ENCODE measurements at places on chromosomes 2 and 18.

GRCh38 chr2:219245899-219246230 lies 586 bp downstream of the STK16 start:
- DNase-seq: no peak

DNA sequence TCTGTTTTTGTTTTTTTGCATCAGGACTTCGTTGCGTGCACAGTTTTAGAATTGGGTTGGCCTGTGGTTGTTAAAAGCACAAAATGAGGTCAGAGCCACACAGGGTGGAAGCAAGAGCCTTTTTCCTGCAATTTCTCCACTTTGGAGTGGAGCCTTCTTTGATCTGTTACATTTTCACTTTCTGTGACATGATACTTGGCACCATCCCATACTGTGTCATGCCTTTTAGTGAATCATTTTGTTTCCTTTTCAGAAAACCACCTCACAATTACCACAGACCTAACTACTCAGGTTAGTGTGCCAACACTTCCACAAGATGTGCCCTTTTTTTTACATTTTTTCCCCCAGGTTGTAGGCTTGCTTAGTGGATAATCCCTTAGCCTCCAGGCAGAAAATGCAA lies 32.5 kb downstream of the MERTK start:
- no peak for DNase-seq

DNA sequence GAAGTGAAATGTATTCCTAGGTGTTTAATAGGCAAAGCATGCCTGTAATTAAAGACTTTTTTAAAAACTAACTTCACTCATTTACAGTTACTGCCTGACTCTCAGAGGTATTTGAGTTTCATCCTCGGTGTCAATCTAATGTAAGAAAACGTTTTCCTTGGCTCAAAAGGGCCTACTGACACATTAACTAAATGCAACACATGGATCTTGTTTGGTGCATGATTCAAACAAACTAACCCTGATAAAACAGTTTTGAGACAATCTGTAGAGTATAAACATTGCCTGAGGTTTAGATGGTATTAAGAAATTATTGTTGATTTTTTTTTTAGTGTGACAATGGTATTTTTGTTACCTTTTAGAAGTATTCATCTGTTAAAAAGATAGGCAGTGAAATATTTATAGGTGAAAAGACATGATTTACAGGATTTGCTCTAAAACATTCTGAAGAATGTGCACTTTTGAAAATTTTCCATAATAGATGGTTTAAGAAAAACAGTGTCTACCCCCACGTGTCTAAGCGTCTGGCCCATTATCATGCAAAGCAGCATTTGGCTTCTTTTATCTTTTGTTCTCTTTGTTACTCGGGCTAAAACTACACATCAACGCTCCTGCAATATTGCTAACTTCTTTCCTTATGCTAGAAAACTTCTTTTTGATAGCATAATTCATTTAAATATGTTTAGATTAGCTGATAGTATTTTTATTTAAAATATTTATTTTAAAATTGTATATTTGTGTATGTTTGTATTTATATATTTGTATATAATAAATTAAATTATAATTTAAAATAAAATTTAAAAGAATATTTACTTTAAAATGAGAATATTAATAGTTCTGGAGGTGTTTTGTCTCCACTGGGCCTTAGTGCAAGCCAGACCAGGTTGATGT lies 160.2 kb upstream of the NDUFV2 start:
- no peak for DNase-seq

DNA sequence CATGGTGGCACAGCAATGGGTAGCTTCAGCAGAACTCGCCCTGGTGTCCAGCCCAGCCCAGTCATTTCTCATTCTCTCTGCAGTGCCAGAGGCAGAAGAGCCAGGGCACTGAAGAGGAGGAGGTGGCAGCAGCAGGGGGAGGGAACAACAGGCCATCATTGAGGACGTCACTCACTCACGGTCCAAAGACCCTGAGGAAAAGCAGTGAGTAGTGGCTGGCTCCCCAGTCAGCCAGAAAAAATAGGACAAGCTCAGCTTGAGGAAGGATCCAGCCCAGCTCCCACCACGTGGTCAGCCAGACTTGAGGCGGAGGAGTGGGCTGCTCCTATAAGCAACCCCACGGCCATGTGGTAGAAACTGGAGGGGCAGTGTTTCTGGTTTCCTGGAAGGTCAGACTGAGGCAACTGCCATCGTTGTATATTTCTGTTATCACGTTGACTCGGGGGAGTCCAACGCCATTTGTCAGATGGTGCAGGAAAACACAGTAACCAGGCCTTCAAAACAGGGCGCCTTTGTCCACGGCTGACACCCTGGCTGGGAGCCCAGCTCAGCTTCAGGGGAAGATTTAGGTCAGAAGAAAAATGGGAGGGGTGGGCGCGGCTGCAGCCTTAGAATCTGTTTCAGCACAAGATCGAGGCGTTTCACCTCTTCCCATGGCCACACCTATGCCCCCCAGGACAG lies 19.0 kb upstream of the TMEM247 start:
- DNase-seq: peak; percentile 81

Data from substantia nigra (tissue), 51 donors.